ENCODE measurements at places on chromosomes 16 and 17.

DNA sequence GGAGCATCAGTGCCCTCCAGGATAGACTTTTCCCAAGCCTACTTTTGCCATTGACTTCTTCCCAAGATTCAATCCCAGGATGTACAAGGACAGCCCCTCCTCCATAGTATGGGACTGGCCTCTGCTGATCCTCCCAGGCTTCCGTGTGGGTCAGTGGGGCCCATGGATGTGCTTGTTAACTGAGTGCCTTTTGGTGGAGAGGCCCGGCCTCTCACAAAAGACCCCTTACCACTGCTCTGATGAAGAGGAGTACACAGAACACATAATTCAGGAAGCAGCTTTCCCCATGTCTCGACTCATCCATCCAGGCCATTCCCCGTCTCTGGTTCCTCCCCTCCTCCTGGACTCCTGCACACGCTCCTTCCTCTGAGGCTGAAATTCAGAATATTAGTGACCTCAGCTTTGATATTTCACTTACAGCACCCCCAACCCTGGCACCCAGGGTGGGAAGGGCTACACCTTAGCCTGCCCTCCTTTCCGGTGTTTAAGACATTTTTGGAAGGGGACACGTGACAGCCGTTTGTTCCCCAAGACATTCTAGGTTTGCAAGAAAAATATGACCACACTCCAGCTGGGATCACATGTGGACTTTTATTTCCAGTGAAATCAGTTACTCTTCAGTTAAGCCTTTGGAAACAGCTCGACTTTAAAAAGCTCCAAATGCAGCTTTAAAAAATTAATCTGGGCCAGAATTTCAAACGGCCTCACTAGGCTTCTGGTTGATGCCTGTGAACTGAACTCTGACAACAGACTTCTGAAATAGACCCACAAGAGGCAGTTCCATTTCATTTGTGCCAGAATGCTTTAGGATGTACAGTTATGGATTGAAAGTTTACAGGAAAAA is 9.7 kb upstream of the CYLD start:
- no peak for ATAC-seq

DNA sequence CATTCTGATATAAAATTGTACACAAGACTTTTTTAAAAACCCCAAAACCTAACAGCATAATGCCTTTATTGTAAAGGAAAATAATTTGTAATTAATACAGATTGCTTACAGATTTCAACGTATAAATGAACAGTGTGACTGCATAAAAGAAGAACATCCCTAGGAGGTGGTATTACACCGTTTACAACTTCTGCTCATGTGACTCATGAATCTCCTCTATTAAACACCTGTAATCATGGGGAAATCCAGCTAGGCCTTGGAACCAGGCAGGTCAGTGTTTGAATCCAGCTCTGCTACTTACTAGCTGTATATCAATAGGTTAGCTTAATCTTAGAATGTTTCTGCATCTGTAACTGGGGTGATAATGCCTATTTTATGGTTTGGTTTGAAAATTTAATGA is 15.2 kb downstream of the RABEP1 start:
- ATAC-seq = peak; percentile 45

- no peak for ATAC-seq
Observed at GRCh38 chr17:78667741-78668640, 90.8 kb upstream of the DNAH17 start.

DNA sequence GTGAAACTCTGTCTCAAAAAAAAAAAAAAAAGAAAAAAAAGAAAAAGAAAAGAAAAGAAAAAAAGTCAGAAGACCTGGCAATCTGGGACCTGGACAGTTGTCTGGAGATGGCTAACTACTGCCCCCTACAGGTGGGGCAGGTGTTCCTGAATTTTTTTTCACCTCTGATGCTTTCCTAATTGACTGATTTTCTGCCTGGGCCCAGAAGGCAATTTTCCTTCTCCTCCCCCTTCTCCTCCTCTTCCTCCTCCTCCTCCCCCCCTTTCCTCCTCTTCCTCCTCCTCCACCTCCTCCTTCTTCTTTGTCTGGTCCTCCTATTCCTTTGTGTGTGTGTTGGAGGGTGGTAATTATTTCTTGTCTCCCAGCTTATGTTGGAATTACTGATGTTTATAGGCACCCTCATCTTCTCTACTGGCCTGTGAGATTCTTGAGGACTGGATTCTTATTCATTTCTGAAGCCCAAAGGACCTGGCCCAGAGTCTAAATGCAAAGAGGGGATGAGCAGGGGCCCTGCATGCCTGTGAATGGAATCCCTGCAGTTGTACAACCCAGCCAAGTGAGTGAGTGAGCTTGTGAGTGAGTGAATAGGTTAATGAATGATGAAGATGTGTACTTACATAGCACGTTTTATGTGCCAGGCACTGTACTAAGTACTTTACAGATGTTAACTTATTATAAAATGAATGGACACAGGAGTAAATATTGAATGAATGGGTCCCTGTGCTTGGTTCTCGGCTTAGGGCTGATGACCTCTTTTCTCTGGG is 26.9 kb downstream of the IRX5 start:
- no peak for ATAC-seq

DNA sequence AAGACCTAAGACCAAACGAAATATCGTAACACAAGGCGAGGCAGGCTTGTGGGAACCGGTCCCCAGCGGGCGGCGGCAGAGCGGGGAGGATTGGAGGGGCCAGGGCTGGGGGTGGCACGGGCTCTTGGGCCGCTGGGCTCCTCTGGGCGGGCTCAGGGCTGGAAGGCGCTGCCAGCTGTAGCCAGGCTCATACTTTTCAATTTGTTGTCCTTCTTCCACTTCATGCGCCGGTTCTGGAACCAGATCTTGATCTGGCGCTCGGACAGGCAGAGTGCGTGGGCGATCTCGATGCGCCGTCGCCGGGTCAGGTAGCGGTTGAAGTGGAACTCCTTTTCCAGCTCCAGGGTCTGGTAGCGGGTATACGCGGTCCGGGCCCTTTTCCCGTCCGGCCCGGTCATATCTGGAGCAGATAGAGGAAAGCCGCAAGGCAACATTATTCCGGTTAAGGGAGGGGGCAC is 1.5 kb downstream of the HOXB5 start:
- ATAC-seq = no peak

GRCh38 chr16:65120461-65120830 is 1.4 kb downstream of the CDH11 start:
- no peak for ATAC-seq

DNA sequence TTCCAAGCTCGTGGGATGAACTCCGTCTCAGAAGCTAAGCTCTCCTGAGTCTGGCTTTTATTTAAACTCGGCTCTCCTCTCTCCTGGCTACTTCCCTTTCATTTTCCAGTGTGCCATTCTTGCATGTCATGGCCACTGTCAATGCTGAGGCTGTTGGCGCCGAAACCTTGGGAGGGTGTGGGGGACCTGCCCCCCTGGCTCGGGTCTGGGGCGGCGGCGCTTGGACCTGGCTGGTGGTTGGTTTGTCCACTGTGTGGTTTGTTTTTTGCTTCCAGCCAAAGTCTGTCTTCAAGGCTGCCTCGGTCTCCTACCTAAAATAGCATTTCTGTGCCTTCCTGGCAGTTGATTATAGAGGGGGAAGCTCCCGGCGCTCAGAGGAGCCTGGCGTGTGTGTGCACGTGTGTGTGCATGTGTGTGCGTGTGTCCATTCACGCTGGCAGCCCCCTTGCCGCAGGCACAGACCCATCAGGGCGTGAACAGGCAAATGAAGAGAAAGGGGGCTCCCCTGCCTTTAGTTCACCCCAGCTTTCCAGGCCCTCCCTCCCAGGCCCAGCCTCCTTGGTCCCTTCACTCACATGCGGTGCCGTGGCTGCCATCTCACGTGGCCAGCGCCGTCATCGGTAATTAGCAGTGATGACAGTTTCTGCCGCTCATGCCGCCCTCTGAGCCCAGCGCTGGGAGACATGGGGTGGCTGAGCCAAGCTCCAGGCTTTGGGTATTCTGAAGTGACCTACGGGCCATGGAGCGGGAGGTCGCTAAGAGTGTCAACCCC is 179.9 kb downstream of the SEC14L1 start:
- no peak for ATAC-seq

DNA sequence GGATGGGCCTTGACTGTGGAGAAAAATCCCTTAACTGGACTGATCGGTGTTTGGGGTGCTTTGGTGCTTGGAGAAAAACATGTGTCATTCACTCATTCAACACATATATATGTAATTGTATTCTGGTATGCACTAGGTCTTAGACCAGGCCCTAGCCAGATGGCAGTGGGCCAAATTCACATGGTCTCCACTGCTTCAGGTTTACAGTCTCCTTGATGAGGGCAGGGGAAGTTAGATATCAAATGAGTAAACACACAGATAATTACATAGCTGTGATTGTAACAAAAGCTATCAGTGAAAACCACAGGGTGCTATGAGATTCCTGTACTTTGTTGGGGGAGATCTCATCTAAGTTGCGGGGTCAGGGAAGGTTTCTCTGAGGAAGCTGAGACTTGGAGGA is 78.8 kb downstream of the WWP2 start:
- no peak for ATAC-seq

DNA sequence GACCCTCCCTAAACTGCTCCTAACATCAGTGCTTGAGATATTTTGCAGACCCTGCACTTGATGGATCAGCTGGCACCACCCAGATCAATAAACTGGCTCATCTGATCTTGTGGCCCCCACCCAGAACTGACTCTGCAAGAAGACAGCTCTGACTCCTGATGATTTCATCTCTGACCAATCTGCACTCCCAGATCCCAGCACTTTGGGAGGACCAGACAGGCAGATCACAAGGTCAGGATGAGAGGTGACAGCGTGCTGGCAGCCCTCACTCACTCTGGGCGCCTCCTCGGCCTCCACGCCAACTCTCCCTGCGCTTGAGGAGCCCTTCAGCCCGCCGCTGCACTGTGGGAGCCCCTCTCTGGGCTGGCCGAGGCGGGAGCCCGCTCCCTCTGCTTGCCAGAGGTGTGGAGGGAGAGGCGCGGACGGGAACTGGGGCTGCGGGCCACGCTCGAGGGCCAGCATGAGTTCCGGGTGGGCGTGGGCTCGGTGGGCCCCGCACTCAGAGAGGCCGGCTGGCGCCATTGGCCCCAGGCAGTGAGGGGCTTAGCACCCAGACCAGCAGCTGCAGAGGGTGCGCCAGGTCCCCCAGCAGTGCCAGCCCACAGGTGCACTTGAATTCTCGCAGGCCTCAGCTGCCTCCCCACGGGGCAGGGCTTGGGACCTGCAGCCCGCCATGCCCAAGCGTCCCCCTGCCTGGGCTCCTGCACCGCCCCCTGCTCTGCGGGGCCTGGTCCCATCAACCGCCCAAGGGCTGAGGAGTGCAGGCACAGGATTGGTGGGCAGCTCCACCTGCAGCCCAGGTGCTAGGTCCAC is 2.4 kb upstream of the C16orf54 start:
- no peak for ATAC-seq

- ATAC-seq = no peak
Observed at GRCh38 chr16:78515421-78515820, 416.0 kb downstream of the WWOX start.

GRCh38 chr17:49247944-49248343 is 17.4 kb upstream of the PHOSPHO1 start:
- no peak for ATAC-seq

DNA sequence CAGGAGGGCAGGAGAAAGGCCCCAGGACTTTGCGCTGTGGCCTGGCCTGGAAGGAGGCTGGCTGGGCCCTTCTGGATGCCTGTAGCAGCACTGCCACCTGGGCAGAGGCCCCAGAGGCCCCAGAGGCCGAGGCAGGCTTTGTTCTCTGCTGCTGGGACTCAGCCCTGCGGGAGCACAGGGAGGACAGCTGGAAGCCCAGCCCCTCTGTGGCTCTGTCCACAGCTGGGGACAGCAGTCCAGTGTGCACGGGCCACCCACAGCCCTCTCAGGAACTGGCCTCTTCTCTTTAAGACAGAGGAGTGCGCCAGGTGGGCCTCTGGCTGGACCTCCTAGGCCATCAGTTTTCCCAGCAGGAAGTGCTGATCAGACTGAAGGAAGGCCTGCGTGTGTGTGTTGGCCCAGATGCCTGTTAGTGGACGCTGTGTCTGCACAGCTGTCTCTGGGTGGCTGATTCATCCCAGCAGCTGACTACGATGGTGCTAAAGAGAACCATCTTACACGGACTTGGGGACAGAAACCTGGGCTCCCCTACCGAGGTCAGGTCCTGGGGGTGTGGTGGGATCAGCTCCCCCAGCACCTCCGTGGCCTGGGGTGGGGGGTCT is 26.9 kb upstream of the ZNF750 start:
- no peak for ATAC-seq

- ATAC-seq = no peak
Observed at GRCh38 chr17:74833501-74834377, 25.9 kb downstream of the GRIN2C start.

GRCh38 chr17:43669971-43670644 is 8.4 kb upstream of the MEOX1 start:
- no peak for ATAC-seq

DNA sequence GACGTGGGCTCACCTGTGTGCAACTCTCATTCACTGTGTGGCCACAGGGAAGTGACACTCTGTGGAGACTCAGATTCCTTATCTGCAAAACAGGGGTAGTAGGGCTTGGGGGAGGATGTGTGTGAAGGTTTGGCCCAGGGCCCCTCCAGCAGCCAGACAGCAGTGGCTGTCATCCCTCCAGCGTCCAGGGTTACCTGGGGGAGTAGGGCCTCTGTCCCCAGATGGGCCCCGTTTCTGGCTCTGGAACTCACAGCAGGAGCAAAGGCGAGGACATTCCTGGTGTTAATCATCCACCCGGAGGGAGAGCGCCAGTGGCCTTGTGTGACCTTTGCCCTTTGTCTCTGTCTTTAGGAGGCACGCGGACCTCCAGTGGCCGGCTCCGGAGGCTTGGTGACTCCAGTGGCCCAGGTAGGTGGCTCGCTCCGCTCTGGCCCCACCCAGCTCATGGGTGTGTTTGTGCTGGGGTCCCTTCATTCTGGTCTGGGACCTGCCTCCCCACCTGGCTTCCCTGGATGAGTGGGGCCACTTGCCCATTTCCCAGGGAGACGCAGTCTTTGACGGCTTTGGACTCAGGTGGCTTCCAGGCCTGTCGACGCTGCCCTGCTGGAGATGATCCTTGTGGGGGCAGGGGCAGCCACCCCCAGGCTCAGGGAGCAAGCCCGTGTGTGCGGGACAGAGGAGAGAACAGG is 166.2 kb downstream of the SEC14L1 start:
- ATAC-seq = no peak

DNA sequence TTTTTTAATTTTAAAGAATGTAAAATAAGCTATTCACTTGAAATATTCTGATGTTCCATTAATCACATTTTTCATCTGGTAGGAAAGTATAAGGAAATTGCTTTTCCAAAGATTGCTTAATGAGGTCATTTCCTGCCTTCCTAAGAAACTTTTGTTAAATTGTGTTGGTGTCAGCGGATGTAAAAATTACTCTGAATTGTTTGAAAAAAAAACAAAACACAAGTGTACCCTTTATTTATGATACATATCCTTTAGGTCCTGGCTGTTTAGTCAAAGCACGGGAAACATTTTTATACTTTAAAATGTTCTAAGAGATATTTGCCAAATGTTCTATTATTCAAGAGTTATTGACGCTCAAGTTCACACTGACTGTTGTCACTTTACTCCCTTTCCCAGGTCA is 1357.4 kb upstream of the GOT2 start:
- ATAC-seq = no peak

- ATAC-seq = no peak
Observed at GRCh38 chr17:17480593-17481148, 3.9 kb downstream of the MED9 start.
